T-cell (primary cell): ENCODE measurements at places on chromosomes 5 and 9.

DNA sequence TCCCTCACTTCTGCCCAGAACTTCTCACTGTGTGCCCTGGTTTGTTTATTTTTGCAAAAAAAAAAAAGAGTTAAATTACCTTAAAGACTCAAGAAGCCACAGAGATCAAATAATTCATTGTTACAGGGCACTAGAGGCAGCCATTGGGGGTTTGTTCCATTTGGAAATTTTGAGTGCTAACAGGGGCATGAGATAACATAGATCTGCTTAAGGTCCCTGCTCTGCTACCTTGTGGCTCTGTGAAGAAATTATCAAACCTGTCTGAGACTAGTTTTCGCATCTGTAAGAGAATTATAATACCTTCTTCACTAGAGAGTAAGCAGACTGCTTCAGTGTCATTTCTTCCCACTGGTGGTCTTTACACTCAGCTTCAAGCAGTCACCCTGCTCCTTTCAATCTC is 394 bp downstream of the TLR4 start:
- H3K27ac ChIP-seq = no peak overlapping the region
- no peaks in the 10 kb centered on the region for H3K27me3 ChIP-seq
- H3K4me1 ChIP-seq = no peaks in the 10 kb centered on the region
- DNase-seq = no peak
- no peaks in the 10 kb centered on the region for H3K36me3 ChIP-seq
- no peak overlapping the region for H3K4me3 ChIP-seq

DNA sequence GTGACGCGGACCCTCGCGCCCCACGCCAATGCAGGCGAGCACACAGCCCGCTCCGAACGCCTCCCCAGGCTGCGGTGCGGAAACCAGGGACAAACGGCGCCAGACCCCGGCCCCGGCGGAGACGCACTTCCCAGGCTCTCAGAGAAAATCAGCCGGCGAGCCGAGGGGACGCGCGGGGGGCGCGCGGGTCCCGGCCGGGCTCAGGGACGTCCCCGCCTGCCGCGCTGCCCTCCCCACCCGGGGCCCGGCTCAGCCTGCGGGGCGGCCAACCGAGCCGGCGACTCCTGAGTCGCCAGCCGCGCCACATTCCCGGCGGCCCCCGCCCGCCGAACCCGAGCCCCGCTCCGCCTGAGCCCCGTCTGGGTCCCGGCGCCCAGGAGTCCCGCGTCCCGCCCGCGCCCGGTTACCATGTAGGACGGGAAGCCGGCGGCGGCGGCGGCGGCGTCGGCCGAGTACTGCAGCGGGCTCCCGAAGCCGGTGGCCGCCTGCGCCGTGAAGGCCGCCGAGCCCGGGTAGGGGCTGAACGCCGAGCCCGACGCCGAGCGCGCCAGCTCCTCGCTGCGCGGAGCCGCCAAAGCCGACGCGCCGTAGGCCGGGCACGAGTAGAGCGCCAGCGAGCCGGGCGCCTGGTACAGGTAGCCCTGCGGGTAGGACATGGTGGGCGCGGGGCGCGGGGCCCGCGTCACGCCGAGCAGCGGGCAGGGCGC is 566 bp downstream of the IRX2 start:
- H3K27me3 ChIP-seq = peaks cover 18% of the 10 kb centered on the region
- no peak for DNase-seq
- H3K4me1 ChIP-seq = no peaks in the 10 kb centered on the region
- H3K4me3 ChIP-seq = no peak overlapping the region

GRCh38 chr9:109560470-109561132 is 62.5 kb upstream of the PTPN3 start:
- H3K4me3 ChIP-seq = no peak overlapping the region
- H3K4me1 ChIP-seq = no peaks in the 10 kb centered on the region
- no peaks in the 10 kb centered on the region for H3K27me3 ChIP-seq
- H3K36me3 ChIP-seq = no peaks in the 10 kb centered on the region

DNA sequence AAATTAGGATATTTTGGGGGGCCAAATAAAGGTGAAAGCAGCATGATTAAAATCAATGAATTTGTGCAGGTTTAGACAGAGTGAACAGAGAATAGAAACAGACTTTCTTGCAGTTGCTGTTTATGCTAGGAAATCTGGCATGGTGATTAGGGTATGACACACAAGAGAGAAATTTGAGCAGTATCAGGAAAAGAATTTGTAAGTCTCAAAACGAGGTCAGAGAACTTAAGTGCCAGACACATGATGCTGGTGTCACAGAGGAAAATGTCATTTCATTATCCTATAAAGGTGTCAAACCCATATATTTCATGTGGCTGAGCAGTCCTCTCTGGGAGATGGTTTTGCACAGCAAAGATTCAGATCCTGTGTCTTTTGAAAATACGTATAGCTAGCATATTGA is 15.7 kb downstream of the LVRN start:
- DNase-seq = no peak
- H3K36me3 ChIP-seq = no peaks in the 10 kb centered on the region
- H3K27ac ChIP-seq = no peak overlapping the region
- peaks cover 7% of the 10 kb centered on the region for H3K27me3 ChIP-seq
- no peak overlapping the region for H3K4me3 ChIP-seq
- H3K4me1 ChIP-seq = no peaks in the 10 kb centered on the region

DNA sequence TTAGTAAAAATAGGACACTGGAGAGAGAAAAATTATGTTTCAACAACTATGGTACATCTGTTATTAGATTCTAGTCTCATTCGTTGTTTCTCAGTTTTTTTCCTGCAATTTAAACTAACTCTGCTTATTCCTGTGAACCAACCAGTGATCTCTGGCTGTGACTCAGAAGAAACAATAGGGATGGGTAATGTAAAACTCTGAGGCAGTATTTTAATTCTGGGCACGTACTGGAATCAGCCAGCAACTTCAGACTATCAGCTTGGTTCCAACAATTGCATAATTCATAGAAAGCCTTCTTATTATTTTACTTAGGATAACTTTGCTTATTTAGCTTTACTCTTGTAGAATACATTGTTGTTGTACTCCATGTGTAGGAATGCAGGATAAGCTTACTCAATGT is 28.8 kb downstream of the MLLT3 start:
- peaks cover 14% of the 10 kb centered on the region for H3K4me1 ChIP-seq
- no peak overlapping the region for H3K27ac ChIP-seq
- no peak for DNase-seq
- peaks cover 5% of the 10 kb centered on the region for H3K36me3 ChIP-seq

- no peak overlapping the region for H3K4me3 ChIP-seq
- no peaks in the 10 kb centered on the region for H3K4me1 ChIP-seq
- H3K27ac ChIP-seq = no peak overlapping the region
- no peaks in the 10 kb centered on the region for H3K27me3 ChIP-seq
- H3K36me3 ChIP-seq = no peaks in the 10 kb centered on the region
- no peak for DNase-seq
These were observed 12.4 kb downstream of the MORN5 start for GRCh38 chr9:122172131-122172530.

DNA sequence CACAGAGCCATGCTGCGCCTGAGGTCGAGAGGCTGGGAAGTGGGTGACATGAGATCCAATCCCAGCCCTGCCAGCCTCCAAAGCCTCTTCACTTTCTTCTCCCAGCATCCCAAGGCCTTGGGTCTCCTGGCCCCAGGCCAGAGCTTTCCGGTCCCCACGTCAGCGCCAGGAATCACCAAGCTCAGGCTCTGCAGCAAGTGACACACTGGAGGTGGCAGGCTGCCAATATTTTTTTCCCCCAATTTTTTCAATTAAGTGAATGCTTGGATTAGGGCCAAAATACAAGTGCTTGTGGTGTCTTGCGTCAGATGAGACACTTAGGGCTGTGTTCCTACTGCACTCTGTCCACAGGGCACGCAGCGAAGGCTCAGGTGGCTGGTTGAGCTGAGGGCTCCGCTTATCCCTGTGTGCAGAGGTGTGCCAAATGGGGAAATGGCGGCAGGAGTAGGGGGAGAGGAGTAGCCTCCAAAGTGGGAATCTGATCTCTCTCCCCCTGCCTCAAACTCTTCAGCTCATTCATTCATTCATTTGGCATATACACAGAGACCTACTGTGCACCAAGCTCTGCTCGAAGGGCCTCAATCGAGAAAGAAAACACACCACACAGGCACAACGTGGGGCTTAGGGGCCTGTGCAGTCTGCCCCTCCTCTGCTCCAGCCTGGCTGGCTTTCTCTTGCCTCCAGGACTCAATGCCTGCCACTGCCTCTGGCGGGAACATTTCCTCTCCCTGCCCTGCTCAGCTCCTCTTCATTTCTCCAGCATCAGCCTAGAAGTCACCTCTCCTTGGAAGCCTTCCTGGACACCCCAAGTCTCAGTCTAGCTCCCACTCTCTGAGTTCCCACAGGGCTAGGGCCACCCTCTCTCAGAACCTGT is 16.6 kb downstream of the SH3PXD2B start:
- no peaks in the 10 kb centered on the region for H3K36me3 ChIP-seq
- no peaks in the 10 kb centered on the region for H3K4me1 ChIP-seq
- no peak for DNase-seq
- no peak overlapping the region for H3K4me3 ChIP-seq

DNA sequence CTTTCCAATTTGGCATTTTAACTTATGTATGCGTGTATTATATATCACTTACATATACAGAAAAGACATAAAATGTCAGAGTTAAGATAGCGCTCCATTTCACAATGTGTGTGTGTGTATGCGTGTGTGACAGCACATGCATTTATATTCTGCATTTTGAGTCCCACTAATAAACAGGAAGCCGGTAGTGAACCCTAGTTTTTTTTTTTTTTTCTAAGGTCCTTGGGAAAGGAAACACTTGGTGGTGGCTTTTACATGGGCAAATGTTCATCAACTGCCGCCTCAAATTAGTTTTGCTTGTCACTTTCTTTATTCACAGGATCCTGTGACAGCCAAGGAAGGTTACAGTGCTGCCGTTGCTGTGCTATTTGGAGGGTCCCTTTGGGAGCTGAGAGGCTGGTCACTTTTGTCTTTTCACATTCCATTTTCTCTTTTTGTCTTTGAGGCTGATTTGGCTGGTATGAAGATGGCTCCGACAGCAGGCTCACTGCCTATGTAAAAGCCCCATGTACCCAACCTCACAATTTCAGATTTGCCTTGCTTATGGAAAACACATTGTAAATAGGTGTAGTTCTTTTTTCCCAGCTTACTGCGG is 298.9 kb downstream of the CSNK1G3 start:
- no peaks in the 10 kb centered on the region for H3K4me1 ChIP-seq
- no peak overlapping the region for H3K4me3 ChIP-seq
- no peaks in the 10 kb centered on the region for H3K36me3 ChIP-seq
- H3K27me3 ChIP-seq = no peaks in the 10 kb centered on the region
